ENCODE measurements at places on chromosomes 13 and 19.

DNA sequence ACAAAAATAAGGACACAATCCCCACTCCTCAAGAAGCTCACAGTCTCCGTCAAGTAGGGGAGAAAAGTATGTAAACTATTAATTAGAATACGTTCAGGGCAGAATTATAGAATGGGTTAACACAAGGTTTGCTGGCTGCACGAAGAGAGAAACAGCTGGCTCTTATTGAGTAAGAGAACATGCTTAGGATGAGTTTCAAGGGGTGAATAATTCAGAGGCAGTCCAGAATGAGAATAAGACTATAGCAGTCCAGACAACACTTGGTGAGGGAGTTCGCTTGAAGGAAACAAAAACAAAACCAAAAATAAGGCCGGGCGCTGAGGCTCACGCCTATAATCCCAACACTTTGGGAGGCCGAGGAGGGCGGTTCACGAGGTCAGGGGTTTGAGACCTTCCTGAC is 61.9 kb downstream of the THSD1 start:
- DNase-seq = no peak
- H3K4me3 ChIP-seq = no peak overlapping the region
- no peaks in the 10 kb centered on the region for H3K36me3 ChIP-seq
- H3K27me3 ChIP-seq = no peaks in the 10 kb centered on the region

DNA sequence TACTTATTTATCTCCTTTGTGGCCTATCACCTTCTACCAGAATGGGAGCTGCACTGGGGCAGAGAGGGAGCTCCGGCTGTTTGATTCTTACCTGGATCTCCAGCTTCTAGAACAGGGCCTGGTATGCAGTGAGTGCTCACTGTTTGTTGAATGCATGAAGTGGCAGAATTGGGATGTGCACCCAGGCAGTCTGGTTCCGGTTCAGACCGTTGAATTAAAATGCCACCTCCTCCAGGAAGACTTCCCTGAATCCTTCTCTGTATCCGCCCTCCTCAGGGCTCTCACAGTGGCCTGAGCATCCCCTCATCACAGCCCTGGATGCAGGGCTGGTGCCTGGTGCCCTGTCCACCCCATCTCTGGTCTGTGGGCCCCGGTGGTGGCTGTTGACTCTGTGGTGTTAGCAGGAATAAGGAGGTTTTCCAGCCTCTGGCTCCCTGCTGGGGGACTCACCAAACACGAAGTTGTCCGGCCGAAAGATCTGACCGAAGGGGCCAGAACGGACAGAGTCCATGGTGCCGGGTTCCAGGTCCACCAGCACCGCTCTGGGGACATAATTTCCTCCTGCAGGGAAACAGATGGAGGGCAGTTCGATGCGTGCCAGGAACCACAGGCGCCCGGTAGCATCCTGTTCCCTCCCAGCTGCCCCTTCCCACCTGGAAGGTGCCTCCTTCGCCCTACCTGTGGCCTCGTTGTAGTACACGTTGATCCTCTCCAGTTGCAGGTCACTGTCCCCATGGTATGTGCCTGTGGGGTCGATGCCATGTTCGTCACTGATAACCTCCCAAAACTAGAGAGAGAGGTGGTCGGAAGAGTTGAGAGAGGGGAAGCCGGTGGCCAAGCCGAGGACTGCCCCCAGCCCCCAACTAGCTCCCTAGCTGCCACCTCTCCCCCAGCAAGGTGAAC is 1.0 kb downstream of the TUBB4A start:
- no peak for DNase-seq
- peaks cover 24% of the 10 kb centered on the region for H3K27me3 ChIP-seq
- no peak overlapping the region for H3K27ac ChIP-seq
- H3K4me3 ChIP-seq = no peak overlapping the region
- peaks cover 31% of the 10 kb centered on the region for H3K4me1 ChIP-seq

DNA sequence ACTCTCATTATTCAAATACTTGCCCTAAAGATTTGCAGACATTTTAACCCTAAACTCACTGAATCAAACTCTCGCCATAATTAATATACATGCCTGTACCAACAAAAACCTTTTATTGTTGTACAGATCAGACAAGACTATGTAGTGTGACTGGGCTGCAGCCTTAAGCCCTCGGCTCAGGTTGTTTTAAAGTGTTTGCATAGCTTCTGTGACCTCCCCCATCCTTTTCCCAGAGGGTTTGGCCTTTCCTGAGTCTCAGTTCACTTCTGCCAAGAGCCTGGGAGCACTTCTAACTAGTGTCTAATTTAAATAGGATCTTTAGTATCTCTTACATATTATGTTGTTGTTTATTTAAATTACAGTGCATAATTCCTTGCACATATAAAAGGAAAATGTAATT is 158.2 kb downstream of the HS6ST3 start:
- H3K27ac ChIP-seq = no peak overlapping the region
- no peaks in the 10 kb centered on the region for H3K27me3 ChIP-seq
- H3K36me3 ChIP-seq = no peaks in the 10 kb centered on the region
- DNase-seq = no peak

- no peaks in the 10 kb centered on the region for H3K4me1 ChIP-seq
- H3K4me3 ChIP-seq = no peak overlapping the region
- no peaks in the 10 kb centered on the region for H3K27me3 ChIP-seq
- H3K27ac ChIP-seq = no peak overlapping the region
- no peaks in the 10 kb centered on the region for H3K36me3 ChIP-seq
Measured at GRCh38 chr13:31435536-31435935, 235.8 kb downstream of the B3GLCT start.

GRCh38 chr13:52975161-52975560 is 53.5 kb upstream of the OLFM4 start:
- no peaks in the 10 kb centered on the region for H3K36me3 ChIP-seq
- H3K27me3 ChIP-seq = no peaks in the 10 kb centered on the region
- H3K4me3 ChIP-seq = no peak overlapping the region

GRCh38 chr13:83057119-83057518 is 825.2 kb downstream of the SLITRK1 start:
- no peak overlapping the region for H3K27ac ChIP-seq
- H3K36me3 ChIP-seq = no peaks in the 10 kb centered on the region

DNA sequence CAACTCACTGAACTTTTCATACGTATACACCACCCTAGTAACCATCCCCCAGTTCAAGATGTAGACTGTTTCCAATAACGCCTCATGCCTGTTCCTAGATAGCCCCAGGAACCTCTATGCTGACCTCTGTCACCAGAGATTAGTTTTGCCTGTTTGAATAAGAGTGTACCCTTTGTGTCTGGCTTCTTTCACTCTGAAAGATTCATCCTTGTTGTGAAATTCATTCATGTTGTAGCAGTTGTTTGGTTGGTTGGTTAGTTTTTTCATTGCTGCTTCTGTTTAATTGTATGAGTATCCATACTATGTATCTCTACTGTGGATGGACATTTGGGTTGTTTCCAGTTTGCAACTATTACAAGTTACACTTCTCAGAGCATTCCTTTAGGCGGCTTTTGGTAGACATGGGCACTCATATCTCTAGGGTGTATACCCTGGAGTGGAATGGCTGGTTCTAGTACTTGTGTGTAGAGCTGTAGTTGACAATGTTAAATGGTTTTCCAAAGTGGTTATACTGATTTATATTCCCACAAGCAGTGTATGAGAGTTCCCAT is 1.6 kb downstream of the RNASEH2B start:
- no peaks in the 10 kb centered on the region for H3K36me3 ChIP-seq
- H3K27me3 ChIP-seq = no peaks in the 10 kb centered on the region
- DNase-seq = no peak
- H3K27ac ChIP-seq = peak overlapping the region; percentile 98
- peak overlapping the region; percentile 89 for H3K4me3 ChIP-seq
- H3K4me1 ChIP-seq = peaks cover 62% of the 10 kb centered on the region

DNA sequence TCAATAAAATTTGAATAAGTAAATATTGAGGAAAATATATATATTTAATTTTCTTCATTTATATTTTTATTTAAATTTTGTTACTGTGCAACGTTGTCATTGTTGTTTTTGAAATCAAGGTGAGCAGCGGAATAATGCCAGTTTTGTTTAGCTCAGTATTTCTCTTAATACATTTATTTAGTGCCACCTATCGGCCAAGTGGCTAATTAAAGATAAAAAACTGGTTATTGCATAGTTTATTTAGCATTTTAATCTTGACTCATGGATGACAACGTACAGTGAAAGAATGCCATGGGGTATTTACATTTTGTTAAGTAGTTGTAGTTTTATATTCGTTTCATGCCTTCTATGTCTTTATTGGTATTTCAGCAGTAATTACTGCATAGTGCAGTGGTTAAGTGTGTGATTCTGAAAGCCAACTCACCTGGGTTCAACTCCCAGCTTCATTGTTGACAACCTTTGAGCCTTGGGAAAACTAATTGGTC is 265.9 kb downstream of the MYO16 start:
- no peak overlapping the region for H3K4me3 ChIP-seq
- no peaks in the 10 kb centered on the region for H3K4me1 ChIP-seq
- DNase-seq = peak; percentile 55
- no peak overlapping the region for H3K27ac ChIP-seq
- H3K36me3 ChIP-seq = no peaks in the 10 kb centered on the region

GRCh38 chr19:43597876-43598275 is 1.5 kb downstream of the ZNF576 start:
- no peaks in the 10 kb centered on the region for H3K27me3 ChIP-seq
- H3K4me1 ChIP-seq = peaks cover 31% of the 10 kb centered on the region
- H3K4me3 ChIP-seq = peak overlapping the region; percentile 91
- peak overlapping the region; percentile 99 for H3K27ac ChIP-seq
- H3K36me3 ChIP-seq = peaks cover 60% of the 10 kb centered on the region

DNA sequence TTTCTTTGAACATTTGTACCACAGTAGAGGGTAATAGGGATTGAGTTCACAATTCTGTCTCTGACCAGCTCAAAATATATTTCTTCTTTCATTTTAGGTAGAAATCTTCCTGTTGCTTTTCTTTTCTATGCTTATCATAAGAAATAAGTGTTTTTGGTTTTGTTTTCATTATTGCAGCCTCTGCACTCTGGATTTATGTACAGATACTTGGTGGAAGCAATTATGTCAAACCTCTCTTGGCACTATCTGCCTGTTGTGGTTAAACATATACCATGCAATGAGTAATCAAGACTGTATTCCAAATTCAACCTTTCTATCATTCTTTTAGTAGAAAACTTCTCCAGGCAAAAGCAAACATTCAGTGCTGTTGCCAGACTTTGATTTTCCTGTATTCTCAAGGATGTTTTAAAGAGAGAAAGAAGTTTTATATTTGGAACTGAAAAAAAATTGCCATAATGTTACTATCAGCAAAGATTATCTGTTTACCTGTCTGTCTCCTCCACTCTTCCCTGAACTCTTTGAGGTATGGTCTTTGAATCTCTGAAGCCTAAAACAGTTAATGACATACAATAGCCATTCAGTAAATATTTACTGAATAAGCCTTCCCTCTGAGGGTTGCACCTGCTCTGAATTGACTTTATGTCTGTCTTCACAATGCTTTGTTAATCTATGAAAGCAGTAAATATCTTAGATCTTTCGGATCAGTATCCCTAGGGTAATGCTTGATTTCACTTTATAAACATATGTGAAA is 612.5 kb upstream of the PRR20A start:
- H3K36me3 ChIP-seq = no peaks in the 10 kb centered on the region
- H3K27ac ChIP-seq = no peak overlapping the region
- H3K27me3 ChIP-seq = no peaks in the 10 kb centered on the region
- no peak for DNase-seq

GRCh38 chr13:51286135-51287002 is 53.1 kb upstream of the SERPINE3 start:
- peak; percentile 65 for DNase-seq
- no peaks in the 10 kb centered on the region for H3K27me3 ChIP-seq
- no peaks in the 10 kb centered on the region for H3K36me3 ChIP-seq
- H3K4me1 ChIP-seq = no peaks in the 10 kb centered on the region
